ENCODE measurements at places on chromosomes 1 and 21.

GRCh38 chr1:212641956-212642355 lies 33.4 kb downstream of the ATF3 start:
- no peak for DNase-seq

- no peak for DNase-seq
Measured at GRCh38 chr1:43282220-43283195, 2.9 kb downstream of the C1orf210 start.

DNA sequence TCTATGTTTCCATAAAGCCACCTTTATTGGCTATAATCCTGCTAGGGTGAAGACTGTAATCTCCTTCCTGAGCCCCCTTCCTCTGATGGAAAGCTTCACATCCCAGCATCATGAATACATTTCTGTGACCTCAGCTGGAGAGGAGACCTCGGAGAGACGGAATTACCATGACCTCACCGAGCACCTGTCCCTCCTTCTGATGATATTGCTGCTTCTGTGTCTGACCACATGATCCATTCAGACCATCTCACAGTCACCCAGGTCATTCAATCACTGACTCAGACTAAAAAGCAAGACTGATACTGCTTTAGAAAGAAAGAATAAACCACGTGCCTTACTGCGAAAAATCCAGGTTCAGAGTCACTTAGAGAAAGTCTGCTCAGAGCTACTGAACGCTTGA lies 8.8 kb downstream of the KCND3 start:
- no peak for DNase-seq

GRCh38 chr1:236534151-236534651 lies 10.4 kb downstream of the LGALS8 start:
- DNase-seq: peak; percentile 35

DNA sequence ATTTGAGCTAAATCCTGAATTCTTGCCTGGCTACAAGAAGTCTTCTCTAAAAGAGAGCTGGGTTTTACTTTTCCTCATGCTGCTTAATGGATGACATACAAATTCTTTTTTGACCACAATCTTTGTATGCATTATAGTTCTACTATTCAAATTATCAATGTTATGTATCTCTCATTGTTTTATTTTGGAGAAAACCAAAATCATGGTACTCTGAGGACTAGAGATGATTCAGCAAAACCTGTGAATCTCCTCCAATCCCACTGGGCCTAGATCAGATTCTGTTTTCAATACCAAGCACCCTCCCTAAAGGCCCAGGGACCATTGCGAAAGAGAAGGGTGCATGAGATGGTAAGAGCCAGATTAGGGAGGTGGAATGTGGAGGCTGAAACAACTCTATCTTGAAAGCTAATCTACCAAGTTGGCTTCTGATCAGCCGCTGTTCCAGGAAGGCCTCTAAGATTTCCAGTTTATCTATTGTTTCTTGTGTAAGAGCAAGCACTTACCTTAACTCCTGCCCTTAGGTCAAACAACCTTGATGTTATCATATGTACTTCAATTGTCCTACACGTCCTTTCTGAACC lies 547.2 kb downstream of the PLPP3 start:
- DNase-seq: no peak

GRCh38 chr1:18646786-18647410 lies 16.3 kb downstream of the PAX7 start:
- DNase-seq: no peak

GRCh38 chr1:114531094-114531493 lies 20.1 kb upstream of the TRIM33 start:
- no peak for DNase-seq

DNA sequence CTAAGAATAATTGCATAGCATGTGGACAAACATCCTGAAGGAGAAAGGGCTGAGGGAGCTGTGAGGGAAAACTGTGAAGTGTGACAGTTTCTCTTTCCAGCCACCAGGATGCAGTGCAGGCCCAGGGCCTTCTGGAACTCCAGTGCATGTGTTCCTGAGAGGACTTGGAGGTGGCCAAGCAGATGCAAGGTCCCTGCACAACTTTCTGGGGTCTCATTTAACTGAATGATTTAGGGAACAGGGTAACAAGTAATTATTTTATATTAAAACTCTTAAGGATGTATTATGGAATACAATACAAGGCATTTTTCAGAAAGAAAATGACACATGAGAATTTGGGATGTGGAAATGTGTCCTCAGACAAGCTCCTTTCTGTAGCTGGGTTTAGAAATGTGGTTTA lies 61.2 kb upstream of the MCOLN3 start:
- peak; percentile 4 for DNase-seq

DNA sequence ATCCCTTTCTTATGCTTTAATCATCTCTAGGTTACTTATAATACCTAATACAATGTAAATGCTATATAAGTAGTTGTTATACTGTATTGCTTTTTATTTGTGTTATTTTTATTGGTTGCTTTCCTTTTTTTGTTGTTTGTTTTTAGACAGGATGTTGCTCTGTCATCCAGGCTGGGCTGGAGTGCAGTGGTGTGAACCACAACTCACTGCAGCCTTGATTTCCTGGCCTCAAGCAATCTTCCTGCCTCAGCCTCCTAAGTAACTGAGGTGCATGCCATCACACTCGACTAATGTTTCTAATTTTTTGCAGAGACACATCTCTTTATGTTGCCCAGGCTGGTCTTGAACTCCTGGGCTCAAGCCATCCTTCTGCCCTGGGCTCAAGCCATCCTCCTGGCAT lies 26.9 kb downstream of the KRTAP19-8 start:
- DNase-seq: no peak

GRCh38 chr1:94734963-94735901 lies 84.9 kb upstream of the SLC44A3 start:
- no peak for DNase-seq

DNA sequence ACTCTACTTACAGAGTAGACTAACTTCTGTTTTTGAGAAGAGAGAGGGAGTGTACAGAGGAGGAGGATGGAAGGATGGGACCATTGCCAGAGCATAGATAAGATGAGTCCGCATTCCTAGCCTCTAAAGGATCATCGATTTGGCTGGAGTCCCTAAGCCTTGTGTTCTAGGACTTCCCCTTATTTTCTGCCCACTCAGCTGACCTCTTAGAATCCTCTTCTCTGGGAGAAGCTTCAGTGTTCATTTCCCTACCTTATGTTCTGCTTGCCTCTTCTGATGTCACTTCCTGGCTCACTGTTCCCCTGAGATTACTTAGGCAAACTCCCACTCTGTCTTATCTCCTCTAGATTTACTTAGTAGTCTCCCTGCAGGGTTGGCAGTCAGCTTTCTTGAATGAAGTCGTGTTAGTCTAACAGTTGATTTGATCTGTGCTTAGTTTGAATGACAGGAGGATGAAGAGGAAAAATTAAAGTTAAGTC lies 156.7 kb downstream of the SYT2 start:
- no peak for DNase-seq

- DNase-seq: no peak
Measured at GRCh38 chr1:186531561-186532165, 70.7 kb upstream of the PDC start.

DNA sequence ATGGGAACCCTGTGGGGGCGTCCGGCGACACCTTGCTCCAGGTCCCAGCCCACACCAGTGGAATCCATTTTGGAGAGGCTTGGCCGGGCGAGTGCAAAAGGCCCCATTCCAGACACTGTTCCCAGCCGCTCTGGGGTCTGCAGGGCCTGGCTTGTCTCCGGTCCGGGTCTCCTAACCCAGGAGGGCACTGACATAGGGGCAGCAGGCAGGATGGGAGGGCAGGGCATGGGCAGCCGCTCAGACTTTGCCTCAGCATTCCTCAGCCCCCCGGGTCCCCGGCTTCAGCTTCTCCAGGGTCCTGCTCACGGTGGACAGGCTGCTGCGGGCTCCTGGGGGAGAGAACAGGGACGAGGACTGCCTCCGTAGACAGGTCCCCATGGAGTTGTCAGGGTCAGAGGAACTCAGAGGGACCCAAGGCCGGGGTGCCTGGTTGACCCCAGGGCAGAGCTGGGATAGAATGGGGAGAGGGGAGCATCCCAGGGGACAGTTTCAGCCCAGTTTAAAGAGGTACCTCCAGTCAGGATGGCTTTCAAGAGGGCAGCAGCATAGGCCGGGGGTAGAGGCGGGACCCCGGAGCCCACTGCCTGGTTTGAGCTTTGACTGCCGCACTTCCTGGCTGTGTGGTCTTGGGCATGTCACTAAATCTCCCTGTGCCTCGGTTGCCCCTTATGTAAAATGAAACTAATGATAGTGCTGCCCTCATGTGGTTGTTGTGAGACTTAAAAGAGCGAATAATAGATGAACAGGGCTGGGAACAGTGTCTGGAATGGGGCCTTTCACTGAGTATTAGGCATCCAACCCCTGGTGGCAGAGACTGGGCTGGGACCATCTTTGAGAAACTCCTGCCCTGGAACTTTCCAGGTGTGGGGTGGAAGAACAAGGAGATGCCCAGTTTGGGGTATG lies 3.7 kb downstream of the KNCN start:
- no peak for DNase-seq

DNA sequence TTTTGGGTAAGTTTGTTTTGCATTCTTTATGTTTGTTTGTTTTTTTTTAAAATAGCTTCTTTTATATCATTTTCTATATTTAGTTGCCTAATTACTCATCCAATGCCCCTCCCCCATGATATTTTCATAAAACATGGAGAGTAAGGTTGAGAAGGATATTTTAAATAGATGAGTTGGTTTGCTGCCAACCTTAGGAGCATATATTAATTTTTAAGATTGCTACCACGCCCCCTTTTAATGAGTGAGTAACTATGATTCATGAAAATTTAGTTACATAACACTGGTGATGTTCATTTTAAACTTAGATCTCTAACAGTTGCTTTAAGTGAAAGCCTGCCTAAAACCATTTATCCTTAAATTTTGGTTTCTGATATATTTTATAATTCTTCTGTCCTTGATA lies 18.7 kb downstream of the TMEM50A start:
- no peak for DNase-seq

DNA sequence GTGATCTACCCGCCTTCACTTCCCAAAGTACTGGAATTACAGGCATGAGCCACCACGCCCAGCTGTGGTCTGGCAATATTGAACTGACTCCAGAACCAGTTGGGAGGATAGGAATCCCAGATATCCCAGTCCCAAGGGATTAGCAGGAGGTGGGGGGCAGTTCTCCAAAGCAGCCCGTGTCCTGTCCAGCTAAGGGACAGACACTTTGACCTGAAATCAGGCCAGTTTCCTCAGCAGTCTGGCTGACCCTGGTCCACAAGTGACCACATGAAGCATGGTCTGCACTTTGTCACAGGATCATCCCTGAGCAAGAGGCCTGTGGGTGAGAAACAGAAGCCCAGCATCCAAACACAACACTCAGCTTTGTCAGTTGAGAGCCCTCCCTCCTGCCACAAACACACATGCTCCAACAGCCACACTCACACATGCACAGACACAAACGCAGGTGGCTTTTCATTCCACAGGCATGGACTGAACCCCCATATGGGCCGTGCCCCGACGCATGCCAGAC lies 2.7 kb upstream of the FDPS start:
- no peak for DNase-seq

DNA sequence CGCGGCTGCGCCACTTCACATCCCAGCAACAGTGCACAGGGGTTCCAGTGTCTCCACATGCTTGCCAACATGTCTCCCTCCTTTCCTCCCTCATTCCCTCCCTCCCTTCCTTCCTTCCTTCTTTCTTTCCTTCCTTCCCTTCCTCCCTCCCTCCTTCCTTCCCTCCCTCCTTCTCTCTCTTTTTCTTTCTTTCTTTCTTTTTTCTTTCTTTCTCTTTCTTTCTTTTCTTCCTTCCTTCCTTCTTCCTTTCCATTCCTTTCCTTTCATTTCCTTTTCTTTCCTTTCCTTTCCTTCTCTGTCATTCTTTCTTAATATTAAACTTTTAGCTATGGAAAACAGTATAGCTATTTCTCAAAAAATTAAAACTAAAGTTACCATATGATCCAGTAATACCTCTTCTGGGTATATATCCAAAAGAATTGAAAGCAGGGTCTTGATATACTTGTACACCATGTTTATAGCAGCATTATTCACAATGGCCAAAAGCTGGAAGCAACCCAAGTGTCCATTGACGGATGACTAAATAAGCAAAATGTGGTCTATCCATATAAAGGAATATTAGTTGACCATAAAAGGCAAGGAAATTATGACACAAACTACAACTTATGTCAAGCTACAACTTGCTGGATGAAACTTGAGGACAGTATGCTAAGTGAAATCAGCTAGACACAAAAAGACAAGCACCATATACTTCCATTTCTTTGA lies 55.0 kb upstream of the TLR5 start:
- DNase-seq: no peak

DNA sequence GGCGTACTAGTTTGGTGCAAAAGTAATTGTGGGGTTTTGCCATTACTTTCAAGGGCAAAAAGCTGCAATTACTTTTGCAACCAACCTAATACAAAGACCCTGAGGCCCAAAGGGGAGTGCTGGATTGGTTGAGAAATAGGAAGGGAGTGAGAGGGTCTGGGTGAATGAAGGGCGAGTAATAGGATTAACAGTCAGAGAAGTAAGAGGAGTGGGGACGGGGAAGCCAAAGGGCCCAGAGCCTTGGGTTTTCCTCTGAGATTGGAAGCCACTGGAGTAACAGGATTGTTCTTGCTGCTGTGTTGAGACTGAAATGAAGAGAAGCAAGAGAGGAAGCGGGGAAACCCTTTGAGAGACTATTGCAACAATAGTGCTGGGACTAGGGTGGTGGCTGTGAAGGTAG lies 19.0 kb upstream of the PRELP start:
- DNase-seq: no peak

DNA sequence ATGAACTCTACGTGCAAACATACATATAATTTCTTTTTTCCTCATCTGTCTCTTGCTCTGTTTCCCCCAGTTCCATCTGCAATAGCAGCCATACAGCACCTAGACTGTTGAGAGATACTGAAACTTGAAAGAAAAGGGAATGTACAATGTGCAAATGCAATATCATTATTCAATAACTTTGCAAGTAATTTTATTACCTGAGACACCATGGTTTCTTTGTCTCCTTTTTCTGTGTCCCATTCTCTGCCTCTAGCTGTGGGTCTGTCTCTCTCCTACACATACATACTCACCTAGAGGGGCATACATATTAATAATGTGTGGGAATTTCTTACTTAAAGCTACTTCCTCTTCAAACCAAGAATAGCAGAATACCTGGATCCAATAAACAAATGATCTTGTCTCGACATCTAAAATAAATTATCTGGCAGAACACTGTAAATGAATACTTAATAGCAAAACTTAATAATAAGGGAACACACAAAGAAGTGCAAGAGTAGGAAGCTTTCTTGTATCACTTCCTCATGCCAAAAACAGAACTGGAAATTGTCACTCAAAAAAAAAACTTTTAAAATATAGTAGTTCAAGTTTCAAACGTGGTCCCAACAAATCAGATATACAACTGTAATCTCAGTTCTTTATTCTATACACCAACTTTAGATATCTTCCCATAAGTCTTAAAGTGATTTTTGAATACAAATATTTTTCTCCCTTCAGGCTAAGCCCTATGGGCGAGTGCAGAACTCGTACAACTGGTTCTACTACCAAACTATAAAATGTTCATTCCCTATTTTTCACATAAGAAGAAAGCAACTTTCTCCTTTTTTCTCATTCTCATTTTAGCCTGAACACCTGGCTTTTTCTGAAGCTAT lies 194.6 kb downstream of the NRIP1 start:
- DNase-seq: no peak
